Cerebellum (tissue), 4 donors: ENCODE measurements at places on chromosomes 4 and X. TPM values are rescaled to one million over a fixed set of nuclear protein-coding genes. Genes with fewer than 3 reads are reported as not detected.

PPP2R2C gene
- total RNA-seq = 80.5 TPM

ERVMER34-1 gene
- total RNA-seq = 0.82 TPM

MAGEB10 gene
- not detected for total RNA-seq

C4orf51 gene
- total RNA-seq = not detected

RPGR gene
- total RNA-seq = 17.7 TPM

UGT2A2 gene
- total RNA-seq = not detected

SASH3 gene
- 1.8 TPM for total RNA-seq
